Stimulated activated CD8-positive, alpha-beta memory T cell treated with anti-CD3 and anti-CD28 coated beads, Interleukin-7, amount 100 ng/mL, for 1 hour (primary cell): ENCODE measurements at places on chromosomes 16 and 17.

DNA sequence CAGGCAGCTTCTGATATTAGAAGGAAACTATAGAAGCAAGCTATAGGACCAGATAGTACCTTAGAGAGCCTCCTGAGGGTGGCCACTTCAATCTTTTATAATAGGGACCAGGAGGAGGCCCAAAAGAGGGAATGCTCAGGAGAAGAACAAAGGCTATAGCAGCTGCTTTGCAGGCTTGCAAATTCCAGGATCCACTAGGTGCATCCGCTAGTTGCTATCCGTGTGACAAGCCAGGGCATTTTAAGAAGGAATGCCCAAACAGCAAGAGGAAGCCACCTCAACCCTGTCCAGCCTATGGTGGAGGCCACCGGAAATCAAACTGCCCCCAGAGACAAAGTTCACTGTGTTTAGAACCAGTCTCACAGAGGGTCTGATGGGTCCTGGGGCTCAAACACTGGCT lies 192.6 kb upstream of the KIF2B start:
- DNase-seq: no peak

DNA sequence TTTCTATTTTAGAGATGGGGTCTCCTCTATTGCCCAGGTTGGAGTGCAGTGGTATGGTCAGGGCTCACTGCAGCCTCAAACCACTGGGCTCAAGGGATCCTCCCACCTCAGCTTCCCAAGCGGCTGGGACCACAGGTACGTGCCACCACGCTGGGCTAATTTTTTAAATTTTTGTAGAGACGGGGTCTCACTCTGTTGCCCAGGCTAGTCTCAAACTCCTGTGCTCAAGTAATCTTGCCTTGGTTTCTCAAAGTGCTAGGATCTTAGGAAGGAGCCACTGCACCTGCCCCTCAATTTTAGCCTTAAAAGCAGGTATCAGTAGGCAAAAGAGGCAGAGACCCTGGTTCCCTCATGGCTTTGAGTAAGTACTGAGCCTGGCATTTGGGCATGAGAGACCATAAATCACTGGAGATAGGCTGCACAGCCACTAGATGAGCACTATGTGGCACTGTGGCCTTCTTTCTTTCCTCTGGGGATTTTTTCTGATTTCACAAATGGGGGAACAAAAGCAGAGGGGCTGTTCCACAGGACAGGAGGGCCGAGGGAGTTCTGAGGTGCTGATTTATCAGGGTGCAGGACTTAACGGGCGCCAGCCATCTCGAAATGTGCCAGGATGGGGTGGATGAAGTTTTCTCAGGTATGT lies 82.2 kb downstream of the PLXDC1 start:
- no peak for DNase-seq

DNA sequence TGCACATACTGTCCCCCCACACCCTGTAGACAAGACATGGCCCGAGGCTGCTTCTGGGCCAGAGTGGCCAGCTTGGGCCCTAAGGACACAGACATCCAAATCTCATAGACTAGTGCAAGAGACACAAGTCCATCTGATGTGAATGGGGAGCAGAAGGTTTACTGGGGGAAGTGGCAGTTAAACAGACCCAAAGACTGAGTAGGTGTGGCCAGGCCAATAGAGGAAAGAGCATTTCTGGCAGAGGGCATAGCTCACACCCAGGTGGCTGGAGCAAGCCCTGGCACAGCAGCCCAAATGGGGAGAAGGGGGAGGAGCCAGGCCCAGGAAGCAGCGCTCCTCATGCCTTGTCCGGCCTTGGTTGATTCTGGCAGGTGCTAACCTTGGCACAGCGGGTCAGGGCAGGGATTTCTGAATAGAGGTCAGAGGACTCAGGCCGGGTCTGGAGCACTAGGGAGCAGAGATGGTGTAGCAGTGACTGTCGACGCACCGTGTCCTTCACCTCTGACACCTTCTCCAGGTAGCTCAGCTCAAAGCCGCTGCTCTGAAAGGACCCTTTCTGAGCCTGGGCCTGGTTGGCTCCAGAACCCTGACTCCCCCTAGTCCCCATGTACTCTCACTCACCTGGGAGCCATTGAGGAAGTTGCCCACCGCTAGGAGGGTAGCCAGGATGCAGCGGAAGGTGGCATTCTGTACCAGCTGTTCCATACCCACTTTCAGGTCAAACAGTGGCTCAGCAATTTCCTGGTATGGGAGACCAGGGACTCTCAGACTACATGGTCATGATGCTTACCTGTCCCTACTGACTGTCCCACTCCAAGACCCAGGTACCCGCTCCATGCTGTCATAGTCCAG lies 4.1 kb downstream of the TMEM208 start:
- no peak for DNase-seq

GRCh38 chr16:16075488-16076422 lies 126.3 kb downstream of the ABCC1 start:
- DNase-seq: no peak

DNA sequence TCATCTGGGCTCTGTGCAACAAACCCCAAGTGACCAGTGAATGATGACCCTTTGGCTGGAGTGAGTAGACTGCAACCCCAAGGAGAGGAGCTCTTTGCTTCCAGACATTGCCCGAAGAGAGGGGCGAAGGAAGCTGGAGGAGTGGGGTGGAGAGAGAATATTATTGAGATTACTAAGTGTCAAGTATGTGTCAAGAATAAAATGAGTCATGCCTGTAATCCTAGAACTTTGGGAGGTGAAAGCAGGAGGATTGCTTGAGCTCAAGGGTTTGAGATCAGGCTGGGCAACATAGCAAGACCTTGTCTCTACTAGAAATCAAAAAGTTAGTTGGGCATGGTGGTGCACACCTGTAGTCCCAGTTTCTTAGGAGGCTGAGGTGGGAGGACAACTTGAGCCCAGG lies 142.0 kb upstream of the CCL2 start:
- DNase-seq: no peak

DNA sequence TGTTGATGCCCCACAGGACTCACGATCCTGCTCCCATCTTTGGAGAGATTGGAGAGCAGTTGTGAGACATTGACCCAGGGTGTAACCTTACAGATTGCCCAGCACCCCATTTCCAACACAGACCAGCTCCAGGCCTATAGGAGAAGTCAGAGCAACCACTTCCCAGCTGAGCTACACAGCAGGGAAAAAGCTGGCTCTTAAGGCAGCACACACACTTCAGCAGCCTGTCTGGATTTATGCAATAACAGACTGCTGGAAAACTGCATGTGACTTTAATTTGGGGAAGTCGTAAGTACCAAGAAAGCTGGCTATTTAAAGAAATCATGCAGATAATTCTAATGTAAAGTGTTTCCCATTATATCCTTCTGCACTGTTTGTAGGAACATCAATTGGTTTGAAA lies 30.8 kb downstream of the NOG start:
- DNase-seq: no peak

- DNase-seq: no peak
Measured at GRCh38 chr16:69412287-69412686, 12.1 kb upstream of the CYB5B start.

DNA sequence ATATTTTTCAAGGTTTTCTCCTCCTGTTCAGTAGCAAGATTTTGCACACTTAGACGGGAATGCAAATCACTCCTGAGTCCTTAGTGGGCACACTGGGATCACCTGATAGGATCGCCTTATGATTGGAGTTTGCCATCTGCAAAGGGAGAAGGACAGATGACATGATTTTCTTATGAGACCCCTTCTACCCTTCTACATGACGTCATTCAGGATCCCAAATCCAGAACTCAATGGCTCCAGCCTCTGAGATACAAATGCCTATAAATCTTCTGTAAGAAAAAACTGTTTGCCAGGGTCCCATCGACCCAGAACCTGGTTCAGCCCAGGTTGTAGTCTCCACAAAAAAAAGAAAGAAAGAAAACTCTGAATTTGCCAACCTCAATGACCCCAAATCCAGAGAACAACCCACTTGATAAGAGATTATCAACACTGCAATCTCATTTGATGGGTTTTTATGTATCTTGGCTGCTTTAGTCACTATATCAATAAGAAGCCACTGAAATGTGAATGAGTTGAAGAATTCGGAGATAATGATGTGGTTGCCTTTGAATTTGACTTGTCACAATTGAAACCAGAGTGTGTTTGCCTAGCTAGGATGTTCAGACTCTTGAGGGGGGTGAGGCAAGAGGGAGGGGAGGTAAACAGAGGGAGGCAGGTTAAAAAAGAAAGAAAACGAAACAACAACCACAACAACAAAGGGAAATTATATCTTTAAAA lies 6.7 kb downstream of the ZNF423 start:
- no peak for DNase-seq

GRCh38 chr17:35890774-35891155 lies 10.6 kb upstream of the CCL5 start:
- no peak for DNase-seq

DNA sequence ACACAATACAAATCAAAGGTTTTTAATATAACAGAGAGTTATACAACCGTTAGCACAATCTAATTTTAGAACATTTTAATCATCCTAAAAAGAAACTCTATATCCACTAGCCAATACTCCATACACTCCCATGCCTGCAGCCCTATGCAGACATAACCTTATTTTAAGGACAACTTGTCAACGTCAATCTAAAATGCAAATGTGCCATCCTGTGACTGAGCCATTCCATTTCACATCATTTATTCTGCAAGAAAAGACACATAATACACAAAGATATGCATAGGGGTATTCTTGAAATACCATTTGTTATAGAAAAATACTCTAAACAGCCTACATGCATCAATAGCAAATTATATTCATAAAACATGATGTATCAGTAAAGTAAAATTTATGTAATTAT lies 106.7 kb downstream of the CEP112 start:
- DNase-seq: no peak

DNA sequence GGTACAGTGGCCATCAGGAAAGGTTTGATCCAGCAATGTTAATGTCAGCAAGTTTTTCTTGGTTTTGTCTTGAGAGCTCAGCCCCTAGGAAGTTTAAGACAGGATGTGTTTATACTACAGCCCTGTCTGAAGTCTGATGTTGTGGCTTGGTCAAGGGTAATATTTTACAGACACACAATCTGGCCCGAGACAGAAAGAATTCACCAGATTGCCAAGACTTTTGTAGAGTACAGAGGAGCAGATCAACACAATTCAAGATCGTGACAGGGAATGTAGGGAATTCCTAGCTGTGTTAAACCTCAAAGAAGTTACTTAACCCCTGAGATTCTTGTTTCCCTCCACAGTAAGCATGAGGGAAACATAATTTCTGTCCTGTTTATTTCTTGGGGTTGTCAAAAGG lies 63.1 kb downstream of the SHISA9 start:
- no peak for DNase-seq

- DNase-seq: no peak
Measured at GRCh38 chr17:35241520-35241919, 1.4 kb upstream of the SLFN5 start.

DNA sequence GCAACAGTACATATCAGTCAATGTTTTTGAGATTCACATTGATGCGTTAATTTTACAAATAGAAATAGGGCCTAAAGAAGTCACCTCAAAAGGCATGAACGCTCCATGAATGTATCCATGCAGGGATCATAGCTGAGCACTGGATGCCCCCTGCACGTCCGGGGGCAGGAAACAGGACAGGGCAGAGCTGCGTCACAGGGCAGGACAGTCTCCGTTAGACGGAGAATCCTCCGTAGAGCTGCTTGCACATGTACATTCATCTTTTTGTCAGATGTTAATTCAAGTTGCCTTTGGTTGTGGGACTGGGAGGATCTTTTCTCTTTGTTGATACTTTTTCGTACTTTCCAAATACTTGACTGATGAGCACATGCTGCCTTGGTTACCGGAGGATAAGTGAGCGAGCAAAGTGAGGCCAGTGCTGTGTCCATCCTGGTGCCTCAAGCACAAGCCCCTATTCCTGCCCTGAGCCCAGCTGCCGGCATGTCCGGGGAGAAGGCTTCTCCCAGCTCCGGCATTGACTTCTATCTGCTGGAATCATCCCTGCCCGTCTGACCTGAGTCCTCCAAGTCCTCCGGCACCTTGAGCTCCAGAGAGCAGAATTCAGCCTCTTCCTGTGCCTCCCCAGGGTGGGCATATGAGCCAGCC lies 15.0 kb downstream of the GAA start:
- no peak for DNase-seq
